Esophagus squamous epithelium (tissue), 5 donors: ENCODE measurements at places on chromosomes 5 and 9.
A peak's percentile ranks its signal among the peaks of the same experiment; 100 is the strongest.

GRCh38 chr9:124766815-124767554 lies 4.1 kb downstream of the NR6A1 start:
- H3K4me1 ChIP-seq: peaks cover 12% of the 10 kb centered on the region
- H3K27me3 ChIP-seq: no peaks in the 10 kb centered on the region
- no peaks in the 10 kb centered on the region for H3K36me3 ChIP-seq
- H3K27ac ChIP-seq: no peak overlapping the region

GRCh38 chr5:317086-317811 lies 4.3 kb upstream of the AHRR start:
- H3K4me3 ChIP-seq: no peak overlapping the region
- no peak for DNase-seq
- peaks cover 52% of the 10 kb centered on the region for H3K36me3 ChIP-seq
- H3K27me3 ChIP-seq: peaks cover 14% of the 10 kb centered on the region
- H3K4me1 ChIP-seq: peaks cover 16% of the 10 kb centered on the region

GRCh38 chr5:125181159-125181558 lies 434.7 kb upstream of the ZNF608 start:
- DNase-seq: no peak
- H3K27me3 ChIP-seq: no peaks in the 10 kb centered on the region
- H3K36me3 ChIP-seq: no peaks in the 10 kb centered on the region
- no peak overlapping the region for H3K4me3 ChIP-seq
- H3K27ac ChIP-seq: no peak overlapping the region

DNA sequence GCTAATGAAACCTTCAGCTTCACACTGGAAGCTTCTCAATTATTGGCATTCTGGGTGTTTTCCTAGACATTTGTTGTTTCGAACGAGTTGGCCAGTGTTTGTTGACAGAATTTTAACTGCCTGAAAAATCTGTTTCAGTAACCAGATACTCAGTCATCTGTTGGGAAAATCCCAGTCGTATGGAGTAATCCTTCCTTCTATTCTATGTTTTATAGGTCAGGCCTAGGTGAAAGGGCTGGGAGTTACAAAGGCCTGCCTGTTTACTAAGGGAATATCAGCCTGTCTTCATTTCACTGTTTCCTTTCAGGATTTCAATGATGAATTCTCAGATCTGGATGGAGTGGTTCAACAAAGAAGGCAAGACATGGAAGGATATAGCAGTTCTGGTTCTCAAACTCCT lies 59.9 kb downstream of the GRAMD2B start:
- H3K27ac ChIP-seq: peak overlapping the region; percentile 23
- peaks cover 90% of the 10 kb centered on the region for H3K36me3 ChIP-seq
- DNase-seq: no peak
- H3K27me3 ChIP-seq: no peaks in the 10 kb centered on the region
- H3K4me1 ChIP-seq: peaks cover 4% of the 10 kb centered on the region

DNA sequence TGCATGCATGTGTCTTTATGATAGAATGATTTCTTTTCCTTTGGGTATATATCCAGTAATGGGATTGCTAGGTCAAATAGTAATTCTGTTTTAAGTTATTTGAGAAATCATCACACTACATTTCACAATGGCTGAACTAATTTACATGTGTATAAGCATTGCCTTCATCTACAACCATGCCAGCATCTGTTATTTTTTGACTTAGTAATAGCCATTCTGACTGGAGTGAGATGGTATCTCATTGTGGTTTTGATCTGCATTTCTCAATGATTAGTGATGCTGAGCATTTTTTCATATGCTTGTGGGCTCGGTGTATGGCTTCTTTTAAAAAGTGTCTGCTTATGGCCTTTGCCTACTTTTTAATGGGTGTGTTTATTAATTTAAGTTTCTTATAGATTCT lies 102.3 kb upstream of the CCDC112 start:
- no peaks in the 10 kb centered on the region for H3K4me1 ChIP-seq
- H3K36me3 ChIP-seq: no peaks in the 10 kb centered on the region
- no peak overlapping the region for H3K4me3 ChIP-seq

- H3K4me1 ChIP-seq: no peaks in the 10 kb centered on the region
- no peaks in the 10 kb centered on the region for H3K27me3 ChIP-seq
- H3K27ac ChIP-seq: no peak overlapping the region
Measured at GRCh38 chr5:157326440-157327005, 60.6 kb downstream of the CYFIP2 start.

- H3K27me3 ChIP-seq: no peaks in the 10 kb centered on the region
- H3K36me3 ChIP-seq: no peaks in the 10 kb centered on the region
- H3K4me3 ChIP-seq: no peak overlapping the region
- no peak overlapping the region for H3K27ac ChIP-seq
- DNase-seq: no peak
Measured at GRCh38 chr9:15578714-15579113, 25.9 kb downstream of the CCDC171 start.

GRCh38 chr5:180069589-180070247 lies 1.8 kb downstream of the RNF130 start:
- no peaks in the 10 kb centered on the region for H3K36me3 ChIP-seq
- no peak overlapping the region for H3K27ac ChIP-seq
- H3K4me3 ChIP-seq: no peak overlapping the region
